ENCODE measurements at places on chromosomes 5 and 9. TPM values are rescaled to one million over a fixed set of nuclear protein-coding genes. Genes with fewer than 3 reads are reported as not detected.

DNA sequence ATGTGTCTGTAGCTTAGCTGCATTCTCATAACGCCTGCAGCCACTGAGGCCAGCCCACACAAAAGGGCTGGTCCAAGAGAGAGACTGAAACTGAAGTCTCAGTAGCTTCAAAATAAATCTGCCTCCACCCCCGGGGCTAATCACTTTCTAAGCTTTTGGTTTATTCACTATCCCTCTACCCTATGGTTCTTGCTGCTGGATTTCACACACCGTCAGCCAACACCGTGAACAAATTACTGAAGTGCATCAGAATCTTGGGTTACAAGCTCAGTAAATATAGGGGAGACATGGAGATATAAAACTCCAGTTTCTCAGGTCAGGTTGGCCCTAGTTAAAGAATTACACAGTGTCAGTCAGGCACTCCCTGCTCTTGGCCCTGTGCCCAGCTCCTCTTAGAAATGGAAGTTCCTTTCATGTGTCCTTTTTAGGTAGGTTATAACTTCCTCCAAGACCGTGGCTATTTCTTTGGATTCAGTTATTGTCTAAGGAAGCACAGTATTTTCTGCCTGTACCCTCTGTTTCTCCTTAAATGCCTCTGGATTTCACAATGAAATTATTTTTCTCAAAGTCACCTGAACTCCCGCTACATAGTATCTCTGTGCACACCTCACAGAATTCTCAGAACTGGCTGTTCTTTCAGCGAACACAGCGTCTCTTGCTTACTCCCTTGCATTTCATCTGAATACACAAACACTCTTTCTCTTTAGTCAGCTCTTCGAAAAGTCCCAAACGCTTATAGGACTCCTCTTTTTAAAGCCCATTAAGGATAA, 112.5 kb downstream of the FAM174A start:
- H3K27ac ChIP-seq: no peak overlapping the region
- H3K4me3 ChIP-seq: peak overlapping the region; percentile 13
- DNase-seq: no peak
- H3K27me3 ChIP-seq: no peaks in the 10 kb centered on the region
- H3K36me3 ChIP-seq: no peaks in the 10 kb centered on the region

DNA sequence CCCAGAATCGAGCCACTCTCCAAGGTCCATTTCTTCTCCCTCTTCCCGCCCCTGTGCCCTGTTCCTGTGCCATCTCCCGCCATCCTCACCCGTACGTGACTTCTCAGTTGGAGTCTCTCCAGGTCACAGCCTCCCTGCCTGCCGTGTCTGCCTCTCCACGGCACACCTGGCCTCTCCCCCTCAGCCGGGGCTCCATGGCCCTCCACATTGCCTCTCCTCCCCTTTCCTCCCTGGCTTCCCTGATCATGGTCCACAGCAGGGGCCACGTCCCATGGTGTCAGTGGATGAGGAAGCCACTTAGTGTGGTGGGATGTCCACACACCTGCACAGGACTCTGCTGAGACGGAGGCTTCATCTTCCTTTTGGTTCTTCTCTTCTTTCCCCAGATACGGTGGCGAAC, 2.3 kb downstream of the PAEP start:
- H3K4me3 ChIP-seq: no peak overlapping the region
- no peaks in the 10 kb centered on the region for H3K36me3 ChIP-seq
- no peaks in the 10 kb centered on the region for H3K27me3 ChIP-seq
- DNase-seq: no peak

DNA sequence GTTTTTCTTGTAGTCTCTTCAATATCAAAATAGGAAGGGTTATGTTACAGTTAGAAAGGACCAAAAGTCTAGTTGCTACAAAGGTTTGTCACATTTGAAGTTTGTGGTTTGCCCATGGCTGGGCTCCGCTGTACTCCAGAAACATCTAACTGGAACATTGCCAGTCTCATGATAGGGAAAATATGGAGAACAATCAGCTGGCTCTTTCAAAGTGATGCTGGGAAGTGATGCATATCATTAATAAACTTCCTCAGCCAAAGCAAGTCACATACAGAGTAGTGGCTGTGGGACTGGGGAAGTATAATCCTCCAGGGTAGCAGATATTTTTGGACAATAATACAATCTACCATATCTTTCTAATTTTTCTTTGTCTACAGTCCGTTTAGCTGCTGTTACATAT, 8.8 kb downstream of the BTF3 start:
- H3K27me3 ChIP-seq: no peaks in the 10 kb centered on the region
- no peak overlapping the region for H3K4me3 ChIP-seq
- peaks cover 20% of the 10 kb centered on the region for H3K4me1 ChIP-seq
- H3K36me3 ChIP-seq: peaks cover 49% of the 10 kb centered on the region
- DNase-seq: no peak
- H3K27ac ChIP-seq: peak overlapping the region; percentile 59

DNA sequence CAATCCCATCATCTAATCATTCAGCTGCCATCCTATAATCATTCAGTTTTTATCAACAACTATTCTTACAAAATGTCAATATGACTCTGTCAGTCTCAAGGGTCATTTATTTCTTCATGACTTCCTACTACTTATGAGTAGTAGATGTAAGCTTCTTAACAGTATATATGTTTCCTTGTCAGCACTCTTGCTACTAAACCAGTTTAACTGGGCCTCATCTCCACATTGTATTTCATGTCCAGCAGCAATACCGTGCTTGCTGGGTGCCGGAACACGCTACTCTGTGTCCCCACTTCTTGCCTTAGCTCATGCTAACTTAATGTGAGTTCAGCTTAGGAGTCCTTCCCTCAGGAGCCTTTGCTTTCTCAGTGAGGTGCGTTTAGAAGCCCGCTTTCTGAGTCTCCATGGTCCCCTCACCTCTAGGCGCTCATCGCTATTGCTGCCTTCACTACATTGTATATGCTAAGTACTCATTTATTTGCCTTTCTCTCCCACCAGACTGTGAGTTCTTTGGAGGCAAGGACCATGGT, 32.9 kb downstream of the ELL2 start:
- peaks cover 35% of the 10 kb centered on the region for H3K4me1 ChIP-seq
- peak overlapping the region; percentile 2 for H3K27ac ChIP-seq
- H3K4me3 ChIP-seq: no peak overlapping the region
- no peak for DNase-seq
- H3K27me3 ChIP-seq: no peaks in the 10 kb centered on the region

GRCh38 chr9:137230705-137231371, at the start of gene SLC34A3:
Gene SLC34A3 (plus strand): TSS chr9:137230901. CDS start chr9:137231703, 802 bp downstream.
- no peak for DNase-seq
- no peaks in the 10 kb centered on the region for H3K36me3 ChIP-seq
- peaks cover 58% of the 10 kb centered on the region for H3K27me3 ChIP-seq
- H3K27ac ChIP-seq: no peak within 1 kb of the TSS

- H3K27me3 ChIP-seq: no peaks in the 10 kb centered on the region
- H3K4me3 ChIP-seq: no peak overlapping the region
- no peak for DNase-seq
- H3K27ac ChIP-seq: no peak overlapping the region
Measured at GRCh38 chr5:1757511-1757910, 42.1 kb downstream of the MRPL36 start.

DNA sequence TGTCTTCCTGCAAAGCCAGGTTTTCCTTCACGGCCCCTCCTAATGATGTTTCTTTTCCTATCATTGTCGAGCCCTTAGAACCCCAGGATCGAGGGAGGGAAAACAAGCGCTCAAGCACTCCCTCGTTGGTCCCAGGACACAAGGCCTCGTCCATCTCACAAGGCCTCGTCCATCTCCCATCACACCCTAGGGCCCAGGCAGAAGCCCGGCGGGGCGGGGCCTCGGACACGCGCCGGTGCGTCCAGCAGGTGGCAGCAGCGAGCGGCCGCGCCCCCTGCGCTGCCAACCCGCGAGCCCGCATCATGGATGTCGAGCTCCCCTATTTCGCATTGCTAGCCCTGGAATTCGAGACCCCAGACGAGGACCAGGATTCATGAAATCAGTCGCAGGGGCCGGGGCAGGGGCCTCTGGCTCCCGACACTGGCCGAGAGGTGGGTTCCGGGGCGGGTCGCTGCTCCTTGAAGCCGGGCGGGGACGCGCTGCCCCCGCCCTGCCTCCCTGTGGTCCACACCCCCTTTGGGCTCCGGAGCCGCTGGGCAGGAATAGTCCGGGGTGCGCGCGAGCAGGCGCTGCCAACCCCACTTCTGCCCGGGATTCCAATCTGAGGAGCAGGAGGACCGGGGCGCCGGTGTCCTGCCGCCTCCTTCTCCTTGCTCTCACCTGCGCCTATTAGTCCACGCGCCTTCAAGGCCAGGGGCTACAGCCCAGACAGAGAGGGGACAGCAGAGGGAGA, at the start of gene ABLIM3:
Gene ABLIM3, plus strand, starts transcription at position 270 of the 733 bp plus-strand sequence. CDS start 603 bp downstream, outside the sequence.
- H3K27ac ChIP-seq: peak within 1 kb of the TSS; percentile 82
- no peaks in the 10 kb centered on the region for H3K36me3 ChIP-seq
- H3K27me3 ChIP-seq: no peaks in the 10 kb centered on the region
- peak within 1 kb of the TSS; percentile 84 for H3K4me3 ChIP-seq
- peak; percentile 94 for DNase-seq

DNA sequence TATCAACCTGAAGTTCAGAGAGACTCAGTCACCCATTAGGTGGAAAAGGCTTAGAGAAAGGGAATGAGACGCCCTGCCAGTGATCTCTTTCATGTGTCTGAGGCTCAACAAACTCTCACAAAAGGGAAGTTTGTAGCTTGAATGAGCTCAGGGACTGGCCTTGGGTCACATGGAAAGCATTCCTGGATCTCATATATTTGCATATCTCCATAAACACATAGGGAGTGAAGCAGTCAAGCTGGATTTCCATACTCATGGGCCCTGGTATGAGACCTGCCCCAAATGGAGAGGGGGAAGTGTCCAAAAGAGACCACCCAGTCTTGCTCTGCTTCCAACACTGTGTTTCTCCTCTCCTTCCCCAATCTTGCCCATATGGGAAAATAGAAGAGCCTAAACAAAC, 26.4 kb upstream of the PRUNE2 start:
- no peaks in the 10 kb centered on the region for H3K4me1 ChIP-seq
- H3K4me3 ChIP-seq: no peak overlapping the region
- no peaks in the 10 kb centered on the region for H3K36me3 ChIP-seq
- H3K27me3 ChIP-seq: no peaks in the 10 kb centered on the region

- H3K27me3 ChIP-seq: no peaks in the 10 kb centered on the region
- H3K36me3 ChIP-seq: no peaks in the 10 kb centered on the region
- H3K27ac ChIP-seq: no peak overlapping the region
- DNase-seq: no peak
- H3K4me3 ChIP-seq: no peak overlapping the region
Measured at GRCh38 chr9:6911901-6912638, 154.3 kb downstream of the KDM4C start.

DNA sequence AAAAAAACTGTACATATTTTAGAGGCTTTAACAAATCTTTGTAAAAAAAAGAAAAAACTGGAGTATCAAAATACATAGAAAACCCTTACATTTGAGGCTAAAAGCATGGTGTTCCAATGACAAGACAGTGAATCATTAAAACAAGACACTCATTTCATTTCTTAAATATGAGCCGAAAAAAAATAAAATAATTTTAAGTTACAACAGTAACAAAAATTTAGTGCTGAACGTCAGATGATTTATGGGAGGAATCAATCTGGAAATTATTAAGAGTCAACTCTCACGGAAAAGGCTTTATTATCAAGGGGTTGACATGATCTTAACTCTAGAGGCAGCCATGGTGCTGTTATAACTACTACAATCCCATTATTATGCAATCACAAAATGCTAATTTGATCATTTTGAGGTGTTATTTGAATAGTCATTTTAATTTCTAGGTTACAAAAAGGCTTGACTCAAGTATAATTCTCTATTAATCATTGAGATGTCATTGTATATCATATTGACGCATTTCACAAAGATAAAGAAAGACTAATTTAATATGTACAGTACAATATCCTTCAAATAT, 51.9 kb downstream of the MAPKAP1 start:
- peaks cover 24% of the 10 kb centered on the region for H3K4me1 ChIP-seq
- no peak overlapping the region for H3K4me3 ChIP-seq
- H3K36me3 ChIP-seq: no peaks in the 10 kb centered on the region
- no peaks in the 10 kb centered on the region for H3K27me3 ChIP-seq

DNA sequence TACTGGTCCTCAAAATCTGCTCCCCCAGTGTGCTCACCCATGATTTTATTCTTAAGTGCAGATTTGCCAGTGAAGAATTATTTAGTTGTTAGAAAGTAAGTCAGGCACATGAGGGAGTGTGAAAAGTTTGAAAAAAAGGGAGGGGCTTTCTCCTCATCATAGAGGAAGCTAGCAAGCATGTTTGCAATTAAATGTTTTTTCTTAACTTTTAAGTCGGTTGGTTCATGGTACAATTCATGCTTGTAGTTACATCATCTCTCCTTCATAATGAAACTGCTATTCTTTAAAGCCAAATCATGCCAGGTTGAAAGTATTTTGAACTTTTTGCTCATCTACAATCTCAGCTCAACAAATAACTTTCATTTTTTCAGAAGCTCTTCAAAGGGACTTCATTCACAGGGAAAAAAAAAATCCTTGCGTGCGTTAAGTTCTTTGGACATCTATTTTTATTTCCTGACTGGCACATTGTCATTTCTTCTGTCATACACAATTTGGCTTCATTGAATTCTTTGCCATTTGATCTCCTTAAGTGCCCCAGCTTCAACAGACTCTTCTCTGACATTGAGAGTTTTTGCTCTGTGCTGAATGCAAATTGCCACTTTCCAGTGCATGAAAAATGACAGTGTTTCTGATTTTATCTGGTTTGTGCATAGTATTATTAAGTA, 456.9 kb downstream of the TMEM232 start:
- no peaks in the 10 kb centered on the region for H3K27me3 ChIP-seq
- no peak for DNase-seq
- no peak overlapping the region for H3K27ac ChIP-seq

GRCh38 chr9:84145031-84145430, 164.4 kb downstream of the RMI1 start:
- peaks cover 50% of the 10 kb centered on the region for H3K27me3 ChIP-seq
- no peak for DNase-seq
- H3K4me3 ChIP-seq: no peak overlapping the region
- peaks cover 16% of the 10 kb centered on the region for H3K4me1 ChIP-seq

- peaks cover 54% of the 10 kb centered on the region for H3K4me1 ChIP-seq
- H3K27me3 ChIP-seq: no peaks in the 10 kb centered on the region
- H3K36me3 ChIP-seq: no peaks in the 10 kb centered on the region
- H3K27ac ChIP-seq: peak overlapping the region; percentile 97
- DNase-seq: peak; percentile 79
Measured at GRCh38 chr5:132501961-132502931, 11.7 kb upstream of the IRF1 start.

GRCh38 chr5:73298251-73298771, 125.3 kb downstream of the TMEM174 start:
- peaks cover 53% of the 10 kb centered on the region for H3K27me3 ChIP-seq
- no peaks in the 10 kb centered on the region for H3K36me3 ChIP-seq
- H3K4me1 ChIP-seq: peaks cover 30% of the 10 kb centered on the region
- no peak for DNase-seq
- H3K4me3 ChIP-seq: peak overlapping the region; percentile 38
- no peak overlapping the region for H3K27ac ChIP-seq

RORB gene
- total RNA-seq: under 0.01 TPM

ST8SIA4 gene
- total RNA-seq: 1.5 TPM

TAF1L gene
- not detected for total RNA-seq

GABRA6 gene
- total RNA-seq: not detected

FNIP1 gene
- total RNA-seq: 36.6 TPM

MAMDC2 gene
- total RNA-seq: 115 TPM

PCDHB16 gene
- total RNA-seq: 3.3 TPM

SLC45A2 gene
- 0.26 TPM for total RNA-seq

POU5F2 gene
- total RNA-seq: 2.5 TPM

NIM1K gene
- total RNA-seq: 1.6 TPM
